ENCODE measurements at places on chromosomes 6 and 20. TPM values are rescaled to one million over a fixed set of nuclear protein-coding genes. Genes with fewer than 3 reads are reported as not detected.

- DNase-seq: no peak
- no peak overlapping the region for H3K4me3 ChIP-seq
- H3K27ac ChIP-seq: no peak overlapping the region
Observed at GRCh38 chr20:9741996-9742395, 96.9 kb downstream of the PAK5 start.

DNA sequence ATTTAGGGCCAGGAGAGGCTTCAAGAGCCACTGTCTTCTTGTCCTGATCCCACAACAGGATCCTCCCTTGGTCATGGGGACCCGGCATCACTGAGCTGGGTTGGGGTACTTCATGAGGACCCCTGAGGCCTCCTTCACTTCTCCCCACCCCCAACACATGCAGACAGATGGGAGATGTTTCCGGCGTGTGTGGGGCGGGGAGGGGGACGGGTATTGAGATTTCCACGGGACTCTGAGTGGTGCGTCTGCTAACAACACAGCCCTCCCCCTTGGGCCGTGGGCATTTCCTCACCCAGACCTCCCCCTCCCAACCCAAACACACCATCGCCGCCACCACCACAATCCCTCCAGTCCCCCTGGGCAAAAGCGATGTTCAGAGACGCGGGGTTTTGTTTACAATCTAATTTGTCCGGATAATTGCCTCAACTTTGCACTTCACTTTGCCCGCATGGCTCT, 906 bp upstream of the FOXP4 start:
- peaks cover 57% of the 10 kb centered on the region for H3K27me3 ChIP-seq
- H3K4me3 ChIP-seq: peak overlapping the region; percentile 36
- no peak for DNase-seq
- H3K27ac ChIP-seq: no peak overlapping the region
- H3K4me1 ChIP-seq: peaks cover 24% of the 10 kb centered on the region
- no peaks in the 10 kb centered on the region for H3K36me3 ChIP-seq

DNA sequence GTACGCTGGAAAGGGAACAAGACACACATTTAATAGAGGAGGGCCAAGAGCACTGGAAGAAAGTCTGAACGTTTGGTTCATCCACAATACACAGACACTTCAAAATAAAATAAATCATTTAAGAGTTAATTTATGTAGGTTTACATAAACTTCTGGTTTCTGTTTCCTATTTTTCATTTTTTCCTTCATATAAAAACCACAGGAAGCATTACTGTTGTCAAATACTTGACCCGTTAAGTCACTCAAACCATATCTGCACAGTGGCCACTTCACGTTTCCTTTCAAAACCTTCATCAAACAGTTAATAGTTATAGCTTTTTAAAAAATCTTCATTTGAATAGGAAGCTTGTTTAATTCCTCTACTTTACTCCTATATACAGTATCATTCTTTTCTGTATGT, 257.6 kb upstream of the THEMIS start:
- no peak overlapping the region for H3K4me3 ChIP-seq
- H3K27me3 ChIP-seq: no peaks in the 10 kb centered on the region
- no peak overlapping the region for H3K27ac ChIP-seq

- peaks cover 3% of the 10 kb centered on the region for H3K27me3 ChIP-seq
- H3K4me1 ChIP-seq: peaks cover 10% of the 10 kb centered on the region
- DNase-seq: no peak
- H3K27ac ChIP-seq: no peak overlapping the region
- no peaks in the 10 kb centered on the region for H3K36me3 ChIP-seq
- H3K4me3 ChIP-seq: no peak overlapping the region
Observed at GRCh38 chr6:52590152-52590891, 13.5 kb upstream of the TRAM2 start.

DNA sequence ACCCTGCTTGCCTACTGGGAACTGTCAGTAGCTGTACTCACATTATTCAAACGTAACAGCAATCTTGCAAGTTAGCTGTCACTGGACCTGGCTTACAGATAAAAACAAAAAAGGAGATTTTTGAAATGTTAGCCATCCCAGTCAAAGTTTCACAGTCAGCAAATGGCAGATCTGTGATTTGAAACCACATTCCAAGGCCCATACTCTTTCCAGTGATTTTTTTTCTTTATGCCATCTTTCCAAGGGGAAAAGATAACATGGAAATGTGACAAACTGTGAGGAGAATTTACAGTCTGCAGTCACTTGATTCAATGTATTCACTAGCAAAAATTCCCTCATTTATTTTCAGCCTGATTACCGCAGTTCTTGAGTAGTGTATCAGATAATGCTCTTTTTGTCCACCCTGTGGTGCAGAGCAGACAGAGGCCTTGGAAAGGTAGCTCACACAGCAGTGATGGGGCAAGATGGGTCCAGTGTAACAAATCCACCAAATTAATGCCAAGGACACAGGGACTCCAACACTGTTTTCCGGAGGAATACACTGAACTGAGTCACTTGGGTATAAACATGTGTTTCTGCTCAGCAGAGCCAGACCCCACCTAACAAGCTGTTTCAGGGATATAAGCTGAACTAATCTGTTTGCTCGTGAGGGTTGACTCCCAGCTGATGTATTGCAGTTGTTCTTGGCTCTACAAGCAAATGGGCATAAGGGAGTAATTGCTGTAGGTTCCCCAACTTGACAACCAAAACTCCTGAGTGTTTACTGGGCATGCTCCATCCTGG, 49.9 kb upstream of the ADGRF1 start:
- DNase-seq: no peak
- H3K27me3 ChIP-seq: peaks cover 10% of the 10 kb centered on the region
- no peak overlapping the region for H3K4me3 ChIP-seq

- no peaks in the 10 kb centered on the region for H3K27me3 ChIP-seq
- peak overlapping the region; percentile 3 for H3K4me3 ChIP-seq
- H3K36me3 ChIP-seq: peaks cover 80% of the 10 kb centered on the region
- H3K4me1 ChIP-seq: peaks cover 59% of the 10 kb centered on the region
- DNase-seq: no peak
Observed at GRCh38 chr20:51469578-51470498, 72.7 kb downstream of the NFATC2 start.

GRCh38 chr6:117167520-117168271, 97.7 kb upstream of the VGLL2 start:
- no peaks in the 10 kb centered on the region for H3K4me1 ChIP-seq
- no peak for DNase-seq
- no peak overlapping the region for H3K27ac ChIP-seq
- no peaks in the 10 kb centered on the region for H3K36me3 ChIP-seq
- no peaks in the 10 kb centered on the region for H3K27me3 ChIP-seq
- H3K4me3 ChIP-seq: no peak overlapping the region

GRCh38 chr6:89596056-89596455, 42.5 kb downstream of the LYRM2 start:
- DNase-seq: peak; percentile 23
- peak overlapping the region; percentile 88 for H3K27ac ChIP-seq
- no peak overlapping the region for H3K4me3 ChIP-seq
- H3K27me3 ChIP-seq: no peaks in the 10 kb centered on the region
- peaks cover 23% of the 10 kb centered on the region for H3K36me3 ChIP-seq
- H3K4me1 ChIP-seq: peaks cover 38% of the 10 kb centered on the region

- H3K27me3 ChIP-seq: no peaks in the 10 kb centered on the region
- H3K27ac ChIP-seq: peak overlapping the region; percentile 32
- H3K36me3 ChIP-seq: peaks cover 32% of the 10 kb centered on the region
- H3K4me1 ChIP-seq: peaks cover 30% of the 10 kb centered on the region
- no peak for DNase-seq
- H3K4me3 ChIP-seq: no peak overlapping the region
Observed at GRCh38 chr6:149212206-149212605, 105.3 kb upstream of the TAB2 start.

DNA sequence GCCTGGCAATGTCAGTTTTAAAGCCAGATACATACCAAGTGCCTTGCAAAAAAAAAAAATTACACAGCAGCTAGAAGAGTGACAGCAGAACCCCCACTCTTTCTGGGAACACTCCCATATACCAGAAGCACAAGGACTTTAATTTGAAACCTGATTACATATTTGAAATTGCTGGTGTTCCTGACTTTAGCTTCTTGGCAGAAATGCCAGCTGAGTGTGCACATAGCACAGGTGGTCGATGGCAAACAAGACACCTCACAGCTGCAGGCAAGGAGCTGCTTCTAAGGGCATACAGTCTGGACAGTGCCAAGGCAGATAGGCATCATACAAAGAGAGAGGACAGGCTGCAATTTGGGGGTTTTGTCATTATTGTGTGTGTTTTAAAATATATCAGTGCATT, 150.7 kb upstream of the SGK1 start:
- H3K36me3 ChIP-seq: no peaks in the 10 kb centered on the region
- no peaks in the 10 kb centered on the region for H3K4me1 ChIP-seq
- DNase-seq: no peak
- H3K4me3 ChIP-seq: no peak overlapping the region
- no peak overlapping the region for H3K27ac ChIP-seq

- no peaks in the 10 kb centered on the region for H3K36me3 ChIP-seq
- H3K27ac ChIP-seq: no peak overlapping the region
- H3K4me1 ChIP-seq: no peaks in the 10 kb centered on the region
- H3K4me3 ChIP-seq: no peak overlapping the region
- no peak for DNase-seq
- H3K27me3 ChIP-seq: peaks cover 3% of the 10 kb centered on the region
Observed at GRCh38 chr6:21750575-21750974, 157.0 kb downstream of the SOX4 start.

DNA sequence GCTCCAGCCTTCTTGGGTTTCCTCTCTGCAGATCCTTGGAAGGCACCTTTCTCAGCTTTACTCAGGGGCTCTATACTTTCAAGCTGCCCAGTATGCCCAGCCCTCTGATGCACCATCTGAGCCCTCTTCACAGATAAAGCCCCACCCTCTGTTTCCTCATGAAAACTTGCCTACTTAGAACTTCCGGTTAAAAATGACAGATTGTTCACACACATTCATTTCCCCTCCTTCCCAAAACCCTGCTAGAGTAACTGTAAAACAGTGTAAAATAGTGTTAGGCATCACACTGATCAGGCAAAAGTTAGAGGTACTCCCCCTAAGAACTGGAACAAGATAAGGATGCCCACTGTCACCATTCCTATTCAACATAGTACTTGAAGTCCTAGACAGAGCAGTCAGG, 14.0 kb upstream of the GCM1 start:
- no peak overlapping the region for H3K27ac ChIP-seq
- H3K36me3 ChIP-seq: no peaks in the 10 kb centered on the region
- peaks cover 7% of the 10 kb centered on the region for H3K4me1 ChIP-seq
- H3K4me3 ChIP-seq: no peak overlapping the region
- no peak for DNase-seq

DNA sequence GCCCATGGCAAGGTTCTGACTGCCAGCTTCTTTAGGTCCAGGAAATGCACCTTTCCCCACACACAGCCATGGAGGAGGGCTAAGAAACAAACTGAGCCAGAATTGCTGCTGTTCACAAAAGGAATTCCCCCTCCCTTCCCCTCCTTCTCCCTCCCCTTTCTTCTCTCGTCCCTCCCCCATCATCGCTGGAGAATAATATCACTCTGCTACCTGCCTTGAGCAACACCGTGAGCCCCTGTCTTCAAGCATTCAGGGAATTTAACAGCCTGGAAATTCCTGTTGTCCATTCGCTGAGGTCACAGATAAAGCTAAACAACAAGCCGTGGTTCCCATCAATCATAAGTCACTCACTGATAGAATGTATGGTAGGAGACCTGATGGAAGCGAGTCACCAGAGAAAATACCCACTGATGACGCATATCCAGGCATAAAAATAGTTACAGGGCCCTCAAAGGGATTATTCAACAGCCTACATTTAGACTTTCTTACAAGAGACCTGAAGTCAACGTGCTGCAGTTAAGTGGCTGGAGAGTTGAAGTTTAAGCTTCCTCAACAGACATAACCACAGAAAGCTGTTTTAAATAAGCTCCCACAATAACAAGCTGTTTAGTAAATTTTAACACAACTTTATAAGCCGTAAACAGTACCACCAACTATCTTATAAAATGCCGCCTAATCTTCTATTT, 59.7 kb downstream of the HIVEP2 start:
- H3K4me1 ChIP-seq: peaks cover 83% of the 10 kb centered on the region
- peak overlapping the region; percentile 87 for H3K4me3 ChIP-seq

- H3K27ac ChIP-seq: no peak overlapping the region
- DNase-seq: no peak
- H3K4me1 ChIP-seq: no peaks in the 10 kb centered on the region
- H3K4me3 ChIP-seq: no peak overlapping the region
- H3K27me3 ChIP-seq: no peaks in the 10 kb centered on the region
Observed at GRCh38 chr6:102717252-102717651, 1323.7 kb downstream of the GRIK2 start.

- H3K4me1 ChIP-seq: peaks cover 78% of the 10 kb centered on the region
- H3K27me3 ChIP-seq: no peaks in the 10 kb centered on the region
- peak overlapping the region; percentile 56 for H3K4me3 ChIP-seq
- H3K27ac ChIP-seq: peak overlapping the region; percentile 88
Observed at GRCh38 chr6:24858177-24858653, 59.5 kb upstream of the ARMH2 start.

Gene POU5F1
- 0.20 TPM for total RNA-seq

Gene WFDC5
- total RNA-seq: not detected

Gene CCN2
- total RNA-seq: not detected

Gene GNMT
- total RNA-seq: 1.1 TPM

Gene AIF1
- total RNA-seq: 48.0 TPM

Gene SKIC2
- 101 TPM for total RNA-seq

Gene SLC18B1
- 9.3 TPM for total RNA-seq

Gene ANKRD6
- 4.8 TPM for total RNA-seq

Gene TMC2
- total RNA-seq: not detected

Gene ARHGAP18
- total RNA-seq: 8.1 TPM

Gene ELOVL2
- not detected for total RNA-seq

Gene FAM184A
- total RNA-seq: 8.3 TPM

Gene HSPA12B
- total RNA-seq: not detected

All from activated CD4-positive, alpha-beta T cell treated with anti-CD3 and anti-CD28 coated beads, Interleukin-2, amount 10 ng/mL, durations not matched to agents 7 days and 5 days (primary cell).